Activated naive CD4-positive, alpha-beta T cell treated with anti-CD3 and anti-CD28 coated beads, Interleukin-2, amount 10 ng/mL, durations not matched to agents 7 days and 5 days (primary cell): ENCODE measurements at places on chromosomes 13 and 19.

- DNase-seq: peak; percentile 22
Measured at GRCh38 chr19:38115271-38115802, 108.7 kb downstream of the DPF1 start.

DNA sequence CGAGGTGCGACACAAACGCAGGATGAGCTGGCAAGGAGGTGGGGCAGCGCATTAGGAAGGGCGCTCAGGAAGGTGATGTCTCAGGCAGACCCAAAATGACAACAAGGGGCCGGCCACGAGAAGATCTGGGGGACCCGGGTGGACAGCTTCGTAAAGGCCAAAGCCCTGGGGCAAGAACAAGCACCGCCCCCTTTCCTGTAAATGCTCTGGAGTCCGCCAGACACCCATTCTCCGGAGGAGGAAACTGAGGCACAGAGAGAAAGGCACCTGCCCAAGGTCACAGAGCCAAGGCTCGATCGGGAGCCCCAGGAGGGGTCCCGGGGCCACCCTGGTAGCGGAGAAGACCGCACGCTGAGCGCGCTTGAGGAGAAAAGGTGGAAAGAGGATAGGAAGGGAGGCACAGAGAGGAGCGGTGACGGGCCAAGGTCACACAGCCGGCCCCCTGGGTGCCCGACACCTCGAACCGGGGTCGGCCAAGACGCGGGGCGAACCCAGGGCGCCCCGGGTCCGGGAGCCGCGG lies 571 bp downstream of the SAFB2 start:
- DNase-seq: peak; percentile 50

- peak; percentile 89 for DNase-seq
Measured at GRCh38 chr13:48976576-48977285, 1.0 kb downstream of the FNDC3A start.

- no peak for DNase-seq
Measured at GRCh38 chr13:66837246-66837645, 392.9 kb downstream of the PCDH9 start.

DNA sequence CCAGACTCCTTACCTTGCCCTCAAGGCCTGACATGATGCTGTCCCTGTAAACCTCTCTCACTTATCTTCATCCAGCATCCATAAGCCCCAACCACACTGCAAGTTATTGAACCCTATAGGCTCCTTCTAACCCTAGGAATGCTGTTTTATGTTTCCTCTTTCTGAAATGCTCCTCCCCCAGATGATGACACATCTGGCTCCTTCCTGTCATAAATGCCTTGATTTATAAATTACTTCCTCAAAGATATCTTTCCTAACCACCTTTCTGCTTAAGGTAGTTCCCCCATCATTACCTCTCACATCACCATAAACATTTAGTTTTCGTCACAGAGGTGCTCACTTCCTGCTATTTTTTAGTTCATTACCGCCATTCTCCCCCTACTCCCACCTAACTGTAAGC lies 12.3 kb downstream of the RUBCNL start:
- no peak for DNase-seq

DNA sequence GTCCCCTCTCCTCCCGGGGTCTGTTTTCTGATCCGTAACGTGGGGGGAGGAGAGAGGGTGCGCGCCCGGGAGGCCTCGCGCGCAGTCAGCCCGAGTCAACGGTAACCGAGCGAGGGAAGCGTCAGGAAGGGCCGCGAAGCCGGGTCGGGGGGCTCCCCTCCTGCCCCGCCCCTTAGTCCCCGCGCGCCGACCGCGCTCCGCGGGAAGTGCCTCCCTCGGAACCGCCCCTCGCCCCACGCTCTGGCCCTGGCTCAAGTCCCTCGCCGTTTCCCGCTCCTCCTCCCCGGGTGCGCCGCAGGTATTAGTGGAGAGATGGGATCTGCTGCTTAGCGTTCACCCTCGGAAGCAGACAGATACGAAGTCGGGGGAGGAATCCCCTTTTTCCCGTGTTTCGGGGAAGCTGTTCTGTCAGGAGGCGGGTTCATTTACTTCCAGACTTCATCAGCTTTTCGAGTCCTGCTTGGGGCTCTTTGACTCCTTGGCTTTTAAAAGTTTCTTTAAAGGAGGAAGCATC lies 770 bp downstream of the HNRNPM start:
- peak; percentile 72 for DNase-seq

DNA sequence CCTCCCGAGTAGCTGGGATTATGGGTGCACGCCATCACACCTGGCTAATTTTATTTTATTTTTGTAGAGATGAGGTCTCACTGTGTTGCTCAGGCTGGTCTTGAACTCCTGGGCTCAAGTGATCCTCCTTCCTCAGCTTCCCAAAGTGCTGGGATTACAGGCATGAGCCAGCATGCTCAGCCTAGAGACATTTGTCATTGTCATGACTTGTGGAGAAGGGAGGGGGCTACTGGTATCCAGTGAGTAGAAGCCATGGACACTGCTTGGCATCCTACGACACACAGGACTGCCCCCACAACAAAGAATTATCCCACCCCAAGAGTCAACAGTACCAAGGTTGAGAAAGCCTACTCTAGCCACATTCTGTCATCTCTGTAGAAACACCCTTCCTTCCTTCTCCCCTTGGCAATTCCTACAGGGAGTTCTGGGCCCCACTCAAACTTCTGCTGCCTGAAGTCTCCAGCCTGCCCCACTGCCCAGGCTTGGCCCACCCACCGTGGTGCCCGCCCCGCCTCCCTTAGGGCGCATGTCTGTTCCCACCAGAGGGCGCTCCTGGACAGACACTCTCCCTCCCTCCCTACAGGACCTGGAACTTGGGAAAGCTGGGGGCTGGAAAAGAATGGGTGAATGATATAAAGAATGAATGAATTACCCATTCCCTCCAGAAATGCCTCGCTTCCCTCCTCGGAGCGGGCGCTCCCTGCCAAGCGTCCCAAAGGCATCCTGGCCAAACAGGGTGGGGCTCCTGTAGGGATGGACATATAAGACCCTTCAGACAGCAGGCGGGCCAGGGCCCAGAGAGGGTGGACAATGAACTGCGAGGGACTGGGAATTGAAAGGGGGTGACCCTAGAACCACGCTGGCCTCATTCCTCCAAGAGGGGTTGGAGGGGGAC lies 5.5 kb upstream of the EMP3 start:
- peak; percentile 87 for DNase-seq

GRCh38 chr13:61052175-61052574 lies 363.5 kb downstream of the PCDH20 start:
- DNase-seq: no peak

GRCh38 chr13:76778853-76779252 lies 107.4 kb downstream of the KCTD12 start:
- DNase-seq: no peak

GRCh38 chr19:17025991-17026658 lies 485 bp downstream of the CPAMD8 start:
- DNase-seq: peak; percentile 32

- DNase-seq: peak; percentile 71
Measured at GRCh38 chr13:109784590-109785140, 1.7 kb downstream of the IRS2 start.

DNA sequence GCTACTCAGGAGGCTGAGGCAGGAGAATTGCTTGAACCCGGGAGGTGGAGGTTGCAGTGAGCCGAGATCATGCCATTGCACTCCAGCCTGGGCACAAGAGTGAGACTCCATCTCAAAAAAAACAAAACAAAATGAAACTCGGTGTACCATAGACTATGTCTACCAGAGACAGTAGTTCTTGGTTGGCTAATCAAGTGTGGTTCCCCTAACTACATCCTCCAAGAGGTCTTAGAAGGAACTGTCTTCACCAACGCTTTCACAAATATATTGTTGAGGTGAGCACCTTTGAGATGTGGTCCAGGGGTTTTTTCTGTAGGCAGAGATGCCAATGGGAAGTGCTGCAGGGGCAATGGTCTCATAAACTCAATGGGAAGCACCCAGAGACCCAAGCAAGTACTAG lies 48.0 kb downstream of the RFC3 start:
- no peak for DNase-seq

GRCh38 chr19:4732680-4733114 lies 9.1 kb upstream of the DPP9 start:
- DNase-seq: peak; percentile 74

- no peak for DNase-seq
Measured at GRCh38 chr19:47471381-47471732, 336 bp downstream of the SLC8A2 start.

- DNase-seq: no peak
Measured at GRCh38 chr13:99749271-99750019, 222.1 kb downstream of the ZIC5 start.

DNA sequence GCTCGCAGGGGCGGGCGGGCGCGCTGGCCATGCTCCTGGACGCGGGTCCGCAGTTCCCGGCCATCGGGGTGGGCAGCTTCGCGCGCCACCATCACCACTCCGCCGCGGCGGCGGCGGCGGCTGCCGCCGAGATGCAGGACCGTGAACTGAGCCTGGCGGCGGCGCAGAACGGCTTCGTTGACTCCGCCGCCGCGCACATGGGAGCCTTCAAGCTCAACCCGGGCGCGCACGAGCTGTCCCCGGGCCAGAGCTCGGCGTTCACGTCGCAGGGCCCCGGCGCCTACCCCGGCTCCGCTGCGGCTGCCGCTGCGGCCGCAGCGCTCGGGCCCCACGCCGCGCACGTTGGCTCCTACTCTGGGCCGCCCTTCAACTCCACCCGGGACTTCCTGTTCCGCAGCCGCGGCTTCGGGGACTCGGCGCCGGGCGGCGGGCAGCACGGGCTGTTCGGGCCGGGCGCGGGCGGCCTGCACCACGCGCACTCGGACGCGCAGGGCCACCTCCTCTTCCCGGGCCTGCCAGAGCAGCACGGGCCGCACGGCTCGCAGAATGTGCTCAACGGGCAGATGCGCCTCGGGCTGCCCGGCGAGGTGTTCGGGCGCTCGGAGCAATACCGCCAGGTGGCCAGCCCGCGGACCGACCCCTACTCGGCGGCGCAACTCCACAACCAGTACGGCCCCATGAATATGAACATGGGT lies 599 bp downstream of the ZIC2 start:
- no peak for DNase-seq

GRCh38 chr19:19155495-19156219 lies 14.4 kb downstream of the MEF2B start:
- no peak for DNase-seq

GRCh38 chr19:42281827-42282762 lies 13.0 kb downstream of the CIC start:
- no peak for DNase-seq

DNA sequence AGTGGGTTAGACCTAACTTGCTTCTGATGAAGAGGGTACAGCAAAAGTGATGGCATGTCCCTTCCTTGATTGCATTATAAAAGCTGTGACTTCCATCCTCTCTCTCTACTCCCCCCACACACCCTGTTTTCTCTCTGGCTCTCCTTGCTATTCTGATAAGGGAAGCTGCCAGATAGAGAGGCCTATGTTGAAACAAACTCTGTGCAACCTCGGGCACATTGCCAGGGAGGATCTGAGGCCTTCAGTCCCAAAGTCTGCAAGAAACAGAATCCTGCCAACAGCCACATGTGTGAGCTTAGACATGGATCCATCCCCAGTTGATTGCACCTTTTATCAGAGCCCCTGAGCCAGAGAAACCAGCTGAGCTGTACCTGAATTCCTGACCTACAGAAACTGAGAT lies 44.8 kb upstream of the ARGLU1 start:
- DNase-seq: no peak

GRCh38 chr13:96632536-96633320 lies 361.5 kb downstream of the OXGR1 start:
- DNase-seq: no peak

GRCh38 chr13:48977286-48977625 lies 1.5 kb downstream of the FNDC3A start:
- no peak for DNase-seq

DNA sequence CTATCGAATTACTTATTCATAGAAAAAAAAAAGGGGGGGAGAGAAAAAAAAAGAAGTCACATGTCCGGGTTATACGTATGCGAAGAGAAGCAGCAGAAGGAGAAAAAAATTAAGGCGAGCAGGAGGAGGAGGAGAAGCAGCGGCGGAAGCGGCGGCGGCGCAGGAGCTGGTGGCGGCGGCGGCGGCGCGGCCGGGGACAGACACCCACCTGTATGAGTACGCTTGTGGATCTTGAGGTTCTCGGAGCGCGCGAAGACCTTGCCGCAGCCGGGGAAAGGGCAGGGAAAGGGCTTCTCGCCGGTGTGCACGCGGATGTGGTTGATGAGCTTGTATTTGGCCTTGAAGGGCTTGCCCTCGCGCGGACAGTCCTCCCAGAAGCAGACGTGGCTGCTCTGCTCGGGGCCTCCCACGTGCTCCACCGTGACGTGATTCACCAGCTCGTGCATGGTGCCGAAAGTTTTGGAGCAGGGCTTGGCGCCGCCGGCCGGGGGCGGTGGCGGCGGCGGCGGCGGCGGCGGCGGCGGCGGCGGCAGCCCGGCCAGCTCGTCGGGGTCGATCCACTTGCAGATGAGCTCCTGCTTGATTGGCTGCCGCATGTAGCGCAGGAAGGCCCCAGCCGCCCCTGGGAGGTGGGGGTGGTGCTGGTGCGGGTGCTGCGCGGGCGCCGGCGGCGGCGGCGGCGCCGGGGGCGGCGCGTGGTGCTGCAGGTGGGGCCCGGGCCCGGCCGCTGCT lies 1.5 kb downstream of the ZIC5 start:
- peak; percentile 48 for DNase-seq

- no peak for DNase-seq
Measured at GRCh38 chr13:58573743-58574142, 942.2 kb downstream of the PCDH17 start.

- no peak for DNase-seq
Measured at GRCh38 chr19:38701455-38702063, 42.7 kb downstream of the CAPN12 start.

DNA sequence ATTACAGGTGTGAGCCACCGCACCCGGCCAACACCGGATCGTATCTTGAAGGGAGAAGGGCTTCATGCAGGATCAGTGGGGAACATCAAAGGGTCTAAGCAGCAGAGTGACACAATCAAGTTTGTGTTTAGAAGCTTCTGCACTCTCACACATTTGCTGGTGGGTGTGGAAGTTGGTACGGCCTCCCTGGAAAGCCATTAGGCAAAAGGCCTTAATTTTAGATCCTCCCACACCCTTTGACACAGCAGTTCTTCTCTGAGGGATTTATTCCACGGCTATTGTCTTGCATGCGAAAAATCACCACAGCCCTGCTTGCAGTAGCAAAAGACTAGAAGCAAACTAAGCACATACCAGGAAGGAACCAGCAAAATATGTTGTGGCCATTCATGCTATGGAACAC lies 18.3 kb upstream of the SLC1A5 start:
- DNase-seq: no peak

- no peak for DNase-seq
Measured at GRCh38 chr13:39159393-39159792, 121.1 kb downstream of the NHLRC3 start.

- no peak for DNase-seq
Measured at GRCh38 chr19:1487576-1488281, 2.4 kb downstream of the PCSK4 start.

GRCh38 chr13:58869566-58869965 lies 1238.0 kb downstream of the PCDH17 start:
- no peak for DNase-seq

- DNase-seq: peak; percentile 69
Measured at GRCh38 chr13:40026174-40026585, 370.7 kb downstream of the COG6 start.

- DNase-seq: no peak
Measured at GRCh38 chr19:4437103-4437502, 20.5 kb downstream of the UBXN6 start.

GRCh38 chr19:51034704-51035103 lies at the start of gene KLK12:
Gene KLK12 (minus strand): TSS chr19:51035002. CDS start chr19:51034621, 381 bp downstream.
- no peak for DNase-seq

- no peak for DNase-seq
Measured at GRCh38 chr13:23753458-23753857, 135.7 kb downstream of the MIPEP start.
